Activated CD8-positive, alpha-beta T cell treated with anti-CD3 and anti-CD28 coated beads, Interleukin-2, amount 10 ng/mL, durations not matched to agents 7 days and 5 days (primary cell): ENCODE measurements at places on chromosomes 3 and 15.

- no peaks in the 10 kb centered on the region for H3K36me3 ChIP-seq
- H3K27ac ChIP-seq: no peak overlapping the region
- H3K4me1 ChIP-seq: peaks cover 24% of the 10 kb centered on the region
- no peak for DNase-seq
- H3K4me3 ChIP-seq: no peak overlapping the region
Observed at GRCh38 chr15:43948691-43949325, 122.0 kb downstream of the WDR76 start.

GRCh38 chr3:12479919-12480427 is 4.3 kb upstream of the TSEN2 start:
- H3K27ac ChIP-seq: no peak overlapping the region
- no peaks in the 10 kb centered on the region for H3K27me3 ChIP-seq
- H3K36me3 ChIP-seq: no peaks in the 10 kb centered on the region

GRCh38 chr3:10763817-10764258 is 52.2 kb upstream of the SLC6A11 start:
- H3K4me3 ChIP-seq: no peak overlapping the region
- no peak for DNase-seq
- H3K27ac ChIP-seq: no peak overlapping the region
- H3K27me3 ChIP-seq: no peaks in the 10 kb centered on the region

DNA sequence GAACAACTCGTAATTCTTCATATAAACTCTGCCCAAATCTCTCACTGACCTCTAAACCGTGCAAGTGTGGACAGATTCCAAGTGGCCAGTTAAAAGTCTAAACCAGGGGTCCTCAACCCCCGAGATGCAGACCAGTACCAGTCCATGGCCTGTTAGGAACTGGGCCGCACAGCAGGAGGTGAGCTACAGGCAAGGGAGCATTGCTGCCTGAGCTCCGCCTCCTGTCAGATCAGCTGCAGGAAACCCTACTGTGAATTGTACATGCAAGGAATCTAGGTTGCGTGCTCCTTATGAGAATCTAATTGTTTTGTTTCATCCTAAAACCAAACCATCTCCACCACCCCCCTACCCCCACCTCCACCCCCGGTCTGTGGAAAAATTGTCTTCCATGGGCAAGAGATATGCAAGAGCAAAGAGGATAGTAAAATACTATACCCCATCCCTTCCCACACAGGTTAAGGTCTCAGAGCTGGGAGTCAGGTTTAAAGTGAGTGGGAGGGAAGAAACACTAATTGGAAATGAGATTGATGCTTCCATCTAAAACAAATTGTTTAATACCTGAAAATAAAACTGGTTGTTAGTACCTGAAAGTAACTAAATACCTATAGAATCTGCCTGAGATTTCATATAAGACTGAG is 54.0 kb downstream of the POLQ start:
- no peaks in the 10 kb centered on the region for H3K4me1 ChIP-seq
- DNase-seq: no peak
- H3K4me3 ChIP-seq: no peak overlapping the region
- no peak overlapping the region for H3K27ac ChIP-seq
